ENCODE measurements at places on chromosomes 1 and 21. TPM values are rescaled to one million over a fixed set of nuclear protein-coding genes. Genes with fewer than 3 reads are reported as not detected.

Gene MAEL
- 0.83 TPM for total RNA-seq

Gene NIBAN1
- total RNA-seq: 493 TPM

Gene CYYR1
- total RNA-seq: 19.3 TPM

Gene ETV3L
- not detected for total RNA-seq

Gene LIN28A
- not detected for total RNA-seq

Gene KLF17
- 1.5 TPM for total RNA-seq

DNA sequence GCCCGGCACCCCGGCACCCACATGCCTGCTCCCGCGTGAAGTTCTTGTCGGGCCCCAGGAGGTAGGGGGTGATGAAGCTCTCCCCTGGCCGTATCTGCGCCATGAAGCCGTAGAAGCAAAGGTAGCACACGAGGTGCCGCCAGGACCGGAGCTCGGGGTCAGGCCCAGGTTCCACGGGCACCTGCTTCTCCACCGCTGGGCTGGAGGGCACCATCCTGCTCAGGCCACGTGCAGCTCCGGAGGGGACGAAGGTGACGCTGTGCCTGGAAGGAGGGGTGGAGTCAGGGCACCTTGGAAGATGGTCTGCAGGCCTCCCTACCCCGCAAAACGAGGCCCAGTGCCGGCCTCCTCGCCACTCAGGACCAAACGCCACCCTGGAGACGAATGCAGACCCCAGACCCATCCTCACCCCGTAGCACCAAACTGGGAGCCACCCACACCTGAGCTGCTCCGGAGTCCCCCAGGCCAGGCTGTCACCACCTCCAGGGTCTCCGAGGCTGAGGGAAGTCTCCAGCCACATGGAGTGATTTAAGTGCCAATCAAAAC is 4.4 kb downstream of the SLC19A1 start:
- no peak for DNase-seq

DNA sequence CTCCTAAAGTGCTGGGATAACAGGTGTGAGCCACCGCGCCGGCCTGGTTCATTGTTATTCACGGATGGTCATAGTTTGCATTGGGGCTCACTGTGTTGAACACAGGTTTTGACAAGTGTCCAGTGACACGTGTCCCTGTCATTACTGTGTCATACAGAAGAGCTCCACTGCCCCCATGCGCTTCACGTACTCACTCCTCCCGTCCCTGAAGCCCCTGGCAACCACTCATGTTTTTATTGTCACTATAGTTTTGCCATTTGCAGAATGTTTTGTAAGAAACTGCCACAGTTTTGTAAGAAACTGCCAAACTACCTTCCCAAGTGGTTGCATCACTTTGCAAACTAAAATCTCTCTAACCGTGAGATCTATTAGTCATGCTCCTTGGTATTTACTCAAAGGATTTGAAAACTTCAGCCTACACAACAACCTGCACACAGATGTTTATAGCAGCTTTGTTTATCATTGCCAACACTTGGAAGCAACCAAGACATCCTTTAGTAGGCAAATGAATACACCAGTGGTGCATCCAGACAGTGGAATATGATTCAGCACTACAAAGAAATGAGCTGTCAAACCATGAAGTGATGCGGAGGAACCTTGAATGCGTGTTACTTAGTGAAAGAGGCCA is 163.2 kb upstream of the COL6A1 start:
- no peak for DNase-seq

DNA sequence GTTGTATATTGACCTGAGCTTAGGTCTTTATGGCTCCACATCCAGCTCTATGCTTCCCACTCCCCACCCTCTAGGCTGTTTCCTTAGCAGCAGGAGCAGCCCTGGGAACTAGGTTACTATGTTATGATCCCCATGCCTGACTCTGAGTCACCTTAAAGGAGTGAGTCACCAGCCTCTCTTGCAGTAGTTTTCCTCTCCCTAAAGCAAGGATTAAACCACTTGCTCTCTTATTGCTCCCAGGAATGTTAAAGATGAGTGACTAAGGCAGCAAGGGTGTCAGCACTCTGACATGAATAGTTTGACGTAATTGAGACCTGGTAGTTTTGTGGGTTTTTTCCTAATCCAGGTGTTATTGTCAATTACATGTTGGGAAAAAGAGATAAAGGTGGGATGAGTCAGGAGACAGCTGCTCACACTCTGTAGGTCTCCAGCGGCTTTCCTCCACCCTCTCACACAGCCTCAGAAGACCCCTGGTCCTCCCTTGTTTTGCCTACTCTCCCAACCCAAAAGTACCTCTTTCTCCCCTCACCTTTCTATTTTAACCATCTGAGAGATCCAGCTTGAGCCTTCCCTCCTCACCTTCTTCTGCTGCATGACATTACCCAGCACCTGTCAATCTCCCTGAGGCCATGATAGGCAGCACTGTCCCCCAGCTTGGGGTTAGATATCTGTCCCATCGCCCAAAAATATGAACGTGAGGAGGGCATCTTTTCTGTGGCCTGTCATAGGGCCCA is 369.1 kb upstream of the VAMP3 start:
- peak; percentile 77 for DNase-seq

DNA sequence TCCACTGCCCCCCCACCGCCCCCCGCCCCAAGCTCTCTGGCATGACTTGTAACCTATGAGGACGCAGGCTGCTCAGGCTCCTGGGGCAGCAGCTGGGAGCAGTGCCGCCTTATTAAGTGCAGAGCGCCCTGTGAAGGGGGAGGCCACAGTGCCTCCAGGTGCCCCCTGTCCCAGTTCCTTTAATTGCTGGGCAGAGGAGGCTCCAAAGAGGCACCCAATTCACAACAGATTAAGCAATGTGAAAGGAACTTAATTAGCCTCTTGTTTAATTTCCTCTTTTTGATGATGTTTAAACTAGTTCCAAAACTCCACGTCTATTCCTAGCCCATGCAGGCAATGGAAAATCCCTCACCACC is 3.0 kb downstream of the RXFP4 start:
- DNase-seq: no peak

DNA sequence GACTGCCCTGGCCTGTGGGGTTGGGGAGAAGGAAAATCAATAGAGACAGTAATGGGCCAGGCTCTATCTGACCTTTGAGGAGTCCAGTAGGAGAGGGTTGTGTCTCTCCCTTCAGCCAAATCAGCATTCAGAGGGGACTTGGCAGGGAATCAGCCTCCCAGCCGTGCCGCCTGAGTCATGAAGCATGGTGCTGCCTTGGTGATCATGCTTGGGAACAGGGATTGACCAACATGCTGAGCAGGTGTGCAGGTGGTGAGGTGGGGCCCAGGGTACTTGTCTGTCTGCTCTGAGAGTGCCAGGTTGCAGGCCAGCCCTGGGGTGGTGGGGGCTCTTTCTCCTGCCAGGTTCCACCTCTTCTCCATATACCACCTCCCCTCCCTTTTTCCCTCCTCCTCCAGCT is 58.9 kb upstream of the TLR5 start:
- no peak for DNase-seq

DNA sequence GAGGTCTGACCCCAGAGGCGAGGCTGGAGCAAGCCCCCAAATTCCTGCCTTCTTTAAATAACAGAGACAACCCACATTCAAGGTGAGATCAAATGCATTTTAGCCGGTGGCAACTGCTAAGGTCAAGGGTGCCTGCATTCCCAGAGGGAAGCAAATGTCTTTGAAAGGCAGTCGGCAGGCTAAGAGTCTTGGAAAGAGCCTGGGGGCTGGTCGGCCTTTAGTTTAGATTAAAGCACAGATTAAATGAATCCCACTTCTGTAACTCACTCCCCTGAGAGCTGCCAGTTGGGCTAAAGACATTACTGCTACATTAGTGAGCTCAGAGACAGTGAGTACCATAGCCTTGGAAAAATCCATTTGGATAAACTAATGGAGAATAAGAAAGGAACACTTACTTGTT is 59.2 kb downstream of the HTR6 start:
- no peak for DNase-seq

DNA sequence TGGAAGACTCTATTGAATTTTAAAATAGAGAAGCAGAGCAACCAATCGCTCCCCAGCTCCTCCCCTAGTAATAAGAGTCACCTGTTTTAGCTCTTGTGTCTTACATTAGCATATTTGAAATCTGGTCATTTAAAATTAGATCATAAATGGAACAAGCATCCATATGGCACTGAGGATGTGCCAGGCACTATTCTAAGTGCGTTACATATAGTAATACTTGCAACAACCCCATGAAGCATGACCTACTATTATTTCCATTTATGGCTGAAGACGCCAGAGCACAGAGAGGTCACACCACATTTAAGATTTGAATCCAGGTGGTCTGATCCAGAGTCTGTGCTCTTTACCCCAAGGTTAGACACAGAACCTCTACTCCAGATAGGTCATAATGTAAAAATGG is 82.0 kb upstream of the HIVEP3 start:
- no peak for DNase-seq

DNA sequence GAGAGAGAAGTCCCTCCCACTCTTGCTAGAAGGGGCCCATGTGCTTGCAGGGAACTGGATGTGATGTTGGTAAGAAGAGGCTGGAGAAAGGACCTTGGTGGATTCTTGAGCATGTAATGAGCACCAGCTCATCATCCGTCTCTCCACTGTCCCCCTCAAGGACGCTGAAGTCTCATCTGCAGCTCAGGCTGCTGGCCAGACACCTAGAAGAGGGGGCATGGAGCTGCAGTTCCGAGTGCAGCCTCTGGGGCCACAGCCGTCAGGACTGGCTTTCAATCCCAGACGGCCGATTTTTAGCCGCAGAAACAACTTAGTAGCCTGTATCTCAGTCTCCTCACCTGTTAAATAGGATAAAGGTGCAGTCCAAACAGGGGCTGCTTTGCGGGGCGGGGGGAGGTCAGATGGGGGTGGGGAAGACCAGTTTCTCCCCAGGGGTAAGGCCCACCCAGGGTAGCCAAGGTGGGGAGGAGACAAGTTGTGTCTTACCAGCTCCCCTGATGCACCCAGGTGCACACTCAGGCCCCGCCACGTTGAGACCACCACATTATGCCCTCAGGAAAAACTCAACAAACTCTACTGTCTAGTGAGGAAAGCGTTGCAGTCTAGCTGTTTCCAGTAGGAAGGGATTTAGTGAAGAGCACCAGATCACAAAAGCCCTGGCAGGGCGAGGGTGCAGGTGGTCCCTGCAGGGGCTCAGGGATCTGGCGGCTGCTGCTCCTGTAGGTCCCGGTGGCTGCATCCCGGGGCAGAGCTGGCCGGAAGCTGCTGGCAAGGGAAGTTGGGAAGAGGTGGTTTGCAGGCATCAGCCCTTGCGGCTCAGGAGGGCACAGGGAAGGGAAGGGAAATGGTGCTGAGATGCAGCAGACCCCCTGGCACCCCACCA is 29.5 kb downstream of the LDLRAP1 start:
- DNase-seq: no peak

DNA sequence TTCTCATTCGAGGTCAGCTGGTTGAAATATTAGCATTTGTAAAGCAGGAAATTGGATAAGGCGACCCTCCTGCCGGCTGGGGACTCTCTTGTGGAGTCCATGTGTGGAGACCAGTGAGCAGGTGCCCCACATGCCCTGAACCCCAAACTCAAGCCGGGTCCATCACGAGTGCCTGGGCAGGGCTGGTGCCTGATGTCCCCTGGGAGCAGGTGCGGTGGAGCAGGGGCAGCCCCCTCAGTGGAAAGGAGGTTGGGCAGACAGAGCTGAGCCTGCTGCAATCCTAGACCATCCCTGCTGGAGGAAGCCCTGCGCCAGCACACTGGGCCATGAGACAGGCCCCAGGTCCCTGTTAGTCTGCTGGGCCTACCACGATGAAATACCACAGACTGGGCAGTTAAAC is 395.6 kb downstream of the NPHP4 start:
- DNase-seq: peak; percentile 88

- DNase-seq: no peak
Measured at GRCh38 chr1:242002510-242002909, 3.6 kb upstream of the MAP1LC3C start.

DNA sequence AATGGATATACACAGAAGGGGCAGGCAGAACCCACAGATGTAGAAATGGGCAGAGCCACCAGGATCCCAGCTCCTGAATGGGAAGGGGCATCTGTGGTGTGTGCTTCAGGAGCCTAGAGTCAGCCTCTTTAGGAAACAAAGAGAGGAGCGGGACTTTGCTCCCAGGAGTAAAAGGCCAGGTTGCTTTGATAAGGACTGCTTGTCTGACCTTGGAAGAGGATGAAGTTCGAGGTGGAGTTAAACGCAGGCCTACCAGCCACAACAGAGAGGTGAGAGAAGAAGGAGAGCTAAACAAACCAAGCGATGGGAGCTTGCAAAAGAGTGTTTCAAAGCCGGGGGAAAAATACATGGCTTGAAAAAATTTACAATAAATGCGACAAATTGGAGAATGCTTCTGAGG is 49.9 kb upstream of the TMPRSS2 start:
- no peak for DNase-seq

Measured in esophagus muscularis mucosa (tissue), 4 donors.